ENCODE measurements at places on chromosomes 2 and 18.

DNA sequence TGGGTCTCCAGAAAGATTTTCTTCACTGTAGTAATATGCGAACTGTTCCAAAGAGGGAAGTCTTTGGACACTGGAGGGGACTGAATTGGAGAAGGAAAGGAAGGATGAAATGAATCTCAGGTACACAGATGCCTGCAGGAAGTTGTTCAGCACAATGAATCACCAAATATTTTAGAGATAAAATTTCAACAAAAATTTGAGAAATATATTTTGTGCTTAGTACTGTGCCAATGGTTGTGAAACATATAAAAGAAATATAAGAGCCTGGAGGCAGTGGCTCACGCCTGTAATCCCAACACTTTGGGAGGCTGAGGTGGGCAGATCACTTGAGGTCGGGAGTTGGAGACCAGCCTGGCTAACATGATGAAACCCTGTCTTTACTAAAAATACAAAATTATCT, 3.2 kb downstream of the ELMOD3 start:
- no peak for DNase-seq

- peak; percentile 45 for DNase-seq
These were observed 17.6 kb downstream of the CDC42EP3 start for GRCh38 chr2:37653805-37654378.

- DNase-seq = no peak
These were observed 65.6 kb upstream of the RAB6C start for GRCh38 chr2:129913695-129914495.

DNA sequence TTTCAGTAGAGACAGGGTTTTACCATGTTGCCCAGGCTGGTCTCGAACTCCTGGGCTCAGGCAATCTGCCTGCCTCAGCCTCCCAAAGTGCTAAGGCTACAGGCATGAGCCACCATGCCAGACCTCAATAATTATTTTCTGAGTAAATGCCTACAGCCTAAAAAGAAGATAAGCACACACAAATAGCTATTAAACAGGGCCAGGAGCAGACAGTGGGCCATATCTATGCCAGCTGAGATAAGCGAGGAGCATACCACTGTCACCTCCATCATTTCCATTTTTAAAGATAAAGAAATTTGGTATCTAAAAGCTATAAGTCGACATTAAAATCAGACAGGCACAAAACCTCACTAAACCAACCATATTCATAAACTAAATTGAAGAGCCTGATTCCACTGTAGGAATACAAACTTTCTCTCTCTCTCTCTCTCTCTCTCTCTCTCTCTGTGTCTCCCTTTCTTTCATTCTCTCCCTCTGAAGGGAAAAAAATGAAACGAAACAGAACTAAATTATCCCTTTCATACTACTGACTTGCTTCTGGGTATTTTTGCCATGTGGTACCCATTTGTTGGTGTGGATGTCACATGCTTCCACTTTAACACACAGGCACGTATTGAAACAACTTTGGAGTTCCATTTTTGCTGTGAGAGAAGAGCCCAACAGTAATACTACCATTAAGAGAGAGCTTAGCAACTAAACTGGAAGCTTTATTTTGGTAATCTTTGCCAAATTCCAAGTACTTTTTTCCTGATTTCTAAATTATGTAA, 51.0 kb downstream of the FARSB start:
- DNase-seq = no peak

DNA sequence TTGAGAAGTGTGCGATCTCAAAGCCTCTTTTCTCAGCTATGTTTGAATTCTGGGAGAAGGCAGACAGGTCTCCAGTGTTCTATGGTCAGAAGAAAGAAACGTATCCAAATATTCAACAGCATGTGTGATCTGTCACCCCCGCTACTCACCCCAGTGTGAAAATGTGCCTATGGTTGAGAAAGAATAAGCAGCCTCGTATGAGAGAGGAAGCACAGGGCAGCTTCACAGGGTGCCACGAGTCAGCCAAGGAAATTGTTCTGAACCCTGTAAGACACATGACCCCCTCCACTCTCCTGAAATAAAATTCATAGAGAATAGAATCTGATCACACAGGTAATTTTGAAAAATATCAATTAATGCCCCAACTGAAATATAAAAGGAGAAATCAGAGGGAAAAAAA, 8.0 kb upstream of the SF3B1 start:
- no peak for DNase-seq

GRCh38 chr2:43605079-43605655, 9.3 kb upstream of the THADA start:
- peak; percentile 22 for DNase-seq

DNA sequence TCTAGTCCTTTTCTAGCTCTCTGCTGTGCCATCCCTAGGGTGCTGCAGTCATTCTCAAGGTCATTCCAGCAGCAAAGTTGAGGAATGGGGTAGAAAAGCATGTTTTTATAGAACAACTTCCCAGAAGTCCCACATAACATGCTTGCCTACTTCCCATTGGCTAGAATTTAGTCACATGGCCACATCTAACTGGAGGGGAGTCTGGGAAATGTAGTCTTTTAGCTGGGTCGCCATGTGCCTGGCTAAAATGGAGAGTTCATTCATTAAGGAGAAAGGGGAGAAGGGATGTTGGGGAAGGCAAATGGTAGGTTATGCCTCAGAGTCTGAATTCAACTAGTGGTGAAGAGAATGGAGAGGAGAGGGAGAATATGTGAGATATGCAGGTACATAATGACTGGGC, 85.7 kb downstream of the SLC4A3 start:
- no peak for DNase-seq
